Stimulated activated CD8-positive, alpha-beta memory T cell treated with anti-CD3 and anti-CD28 coated beads, Interleukin-4, amount 100 ng/mL, for 4 hours (primary cell): ENCODE measurements at places on chromosomes 5 and 9.

DNA sequence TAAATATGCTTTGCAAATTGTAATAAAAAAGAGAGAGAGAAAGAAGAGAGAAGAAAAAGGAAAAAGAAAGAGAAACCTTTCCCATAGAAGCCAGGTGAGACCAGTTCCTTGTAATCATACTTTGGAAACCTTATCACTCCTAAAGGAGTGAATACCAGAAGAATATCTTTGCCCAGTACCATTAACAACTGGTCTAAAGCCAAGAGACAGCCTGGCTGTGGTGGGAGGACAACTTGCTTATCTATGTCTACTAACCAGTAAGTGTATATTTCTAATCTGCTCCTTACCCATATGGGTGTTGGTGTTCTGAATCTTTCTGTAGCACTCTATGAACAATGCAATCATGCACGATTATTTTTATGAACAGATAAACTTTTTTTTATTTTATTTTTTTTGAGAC is 10.5 kb upstream of the TXN start:
- no peak for DNase-seq

DNA sequence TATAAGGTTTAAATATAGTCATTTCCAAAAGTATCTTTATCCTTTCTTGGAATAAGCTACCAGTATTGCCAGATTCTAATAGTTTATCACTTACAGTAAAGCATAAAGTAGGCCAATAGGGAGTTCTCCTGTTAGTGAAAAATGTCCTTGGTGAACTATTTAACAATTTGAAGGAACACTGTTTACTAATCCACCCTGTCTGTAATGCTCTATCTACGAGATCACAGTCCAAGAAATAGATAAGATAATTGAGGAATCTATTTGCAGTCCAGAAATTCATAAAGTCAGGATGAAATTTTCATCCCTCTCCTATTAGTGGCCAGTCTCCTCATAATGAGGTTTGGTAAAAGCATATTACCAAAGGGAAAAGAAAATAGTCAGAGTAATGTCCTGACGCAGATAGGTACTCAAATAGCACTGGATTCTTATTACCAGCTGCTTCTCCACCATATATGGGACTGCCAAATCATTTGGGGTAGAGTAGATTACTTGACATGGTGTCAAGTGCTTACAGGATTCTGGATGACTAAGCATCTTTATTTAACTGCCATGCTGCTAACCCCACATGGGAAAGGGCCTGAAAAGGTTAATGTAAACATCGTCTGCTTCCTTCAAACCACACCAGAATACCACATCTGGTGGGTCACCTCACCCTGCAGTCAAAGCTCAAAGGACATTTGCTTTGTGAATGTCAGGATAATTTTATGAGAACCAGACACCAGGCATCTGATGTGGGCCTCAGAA is 808.1 kb downstream of the EFNA5 start:
- no peak for DNase-seq

DNA sequence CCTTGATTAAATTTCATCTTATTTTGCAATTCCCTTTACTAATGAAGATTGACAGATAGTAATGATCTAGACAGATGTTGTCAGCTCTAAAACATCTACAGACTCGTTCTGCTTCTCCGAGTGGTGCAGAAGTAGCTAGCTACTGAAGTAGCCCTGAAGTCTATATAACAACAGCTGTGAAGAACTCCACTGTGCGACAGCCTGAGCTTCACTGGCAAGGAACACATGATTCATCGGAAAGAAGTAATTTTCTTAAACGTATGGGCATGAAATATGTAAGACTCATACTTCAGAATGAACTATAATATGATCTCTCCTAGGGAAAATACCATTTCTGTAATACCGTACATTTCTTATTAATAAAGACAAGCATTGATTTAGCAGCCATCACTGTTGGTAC is 96.2 kb downstream of the TRPM3 start:
- DNase-seq: no peak

- no peak for DNase-seq
Measured at GRCh38 chr9:113572076-113572861, 108.7 kb downstream of the RGS3 start.

DNA sequence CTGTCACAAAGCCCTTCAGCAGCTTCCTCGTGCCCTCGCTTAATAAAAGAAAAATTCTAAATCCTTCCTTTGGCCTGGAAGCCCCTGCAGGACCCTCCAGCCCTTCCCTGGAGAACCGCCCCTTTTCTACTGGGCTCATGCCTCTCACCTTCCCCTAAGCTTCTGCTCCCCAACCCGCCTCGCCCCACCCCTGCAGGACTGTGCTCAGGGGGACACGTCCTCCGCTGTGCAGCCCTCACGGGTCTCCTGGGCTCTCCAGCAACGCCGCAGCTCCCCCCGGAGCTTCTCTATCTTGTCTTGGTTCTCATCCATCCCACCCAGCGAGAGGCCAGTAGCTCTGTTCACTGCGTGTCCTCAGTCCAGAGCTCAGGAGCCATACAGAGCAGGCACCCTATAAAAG is 65.6 kb upstream of the SARDH start:
- DNase-seq: no peak

GRCh38 chr5:56494300-56494731 is 261.2 kb upstream of the ANKRD55 start:
- DNase-seq: no peak

DNA sequence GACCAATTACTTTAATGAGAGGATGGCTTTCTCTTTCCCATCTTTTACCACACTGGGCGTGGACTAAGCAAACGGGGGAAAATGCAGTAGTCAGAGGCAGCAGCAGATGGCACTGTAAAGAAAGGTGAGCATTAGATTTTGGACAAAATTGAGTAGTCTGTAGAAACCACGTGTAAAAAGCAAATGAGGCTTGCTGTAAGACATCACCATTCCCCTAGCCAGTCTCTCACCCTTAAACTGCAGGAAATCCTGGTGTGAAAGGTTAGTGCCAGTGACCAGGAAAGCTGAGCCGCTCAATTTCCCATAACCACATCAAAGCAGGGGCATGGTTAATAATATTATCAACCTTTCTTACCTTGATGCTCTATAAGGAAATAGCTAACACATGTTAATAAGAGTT is 31.8 kb downstream of the SPATA31C2 start:
- no peak for DNase-seq

DNA sequence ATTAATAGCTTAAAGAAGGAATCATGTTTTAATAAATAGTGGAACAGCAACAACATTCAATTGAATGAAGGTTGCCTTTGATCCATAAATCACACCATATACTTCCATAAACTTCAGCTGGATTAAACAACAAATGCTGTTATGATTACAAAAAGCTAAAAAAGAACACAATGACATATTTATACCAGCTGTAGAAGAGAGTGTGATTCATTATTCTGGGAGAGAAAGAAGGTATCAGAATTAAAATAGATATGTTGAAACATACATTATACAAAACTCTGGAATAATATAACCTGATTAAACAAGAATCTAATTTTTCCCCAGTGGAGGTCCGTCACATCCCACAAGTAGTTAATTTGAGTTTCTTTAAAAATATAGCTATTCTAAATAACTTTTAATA is 7.5 kb upstream of the RECK start:
- no peak for DNase-seq

DNA sequence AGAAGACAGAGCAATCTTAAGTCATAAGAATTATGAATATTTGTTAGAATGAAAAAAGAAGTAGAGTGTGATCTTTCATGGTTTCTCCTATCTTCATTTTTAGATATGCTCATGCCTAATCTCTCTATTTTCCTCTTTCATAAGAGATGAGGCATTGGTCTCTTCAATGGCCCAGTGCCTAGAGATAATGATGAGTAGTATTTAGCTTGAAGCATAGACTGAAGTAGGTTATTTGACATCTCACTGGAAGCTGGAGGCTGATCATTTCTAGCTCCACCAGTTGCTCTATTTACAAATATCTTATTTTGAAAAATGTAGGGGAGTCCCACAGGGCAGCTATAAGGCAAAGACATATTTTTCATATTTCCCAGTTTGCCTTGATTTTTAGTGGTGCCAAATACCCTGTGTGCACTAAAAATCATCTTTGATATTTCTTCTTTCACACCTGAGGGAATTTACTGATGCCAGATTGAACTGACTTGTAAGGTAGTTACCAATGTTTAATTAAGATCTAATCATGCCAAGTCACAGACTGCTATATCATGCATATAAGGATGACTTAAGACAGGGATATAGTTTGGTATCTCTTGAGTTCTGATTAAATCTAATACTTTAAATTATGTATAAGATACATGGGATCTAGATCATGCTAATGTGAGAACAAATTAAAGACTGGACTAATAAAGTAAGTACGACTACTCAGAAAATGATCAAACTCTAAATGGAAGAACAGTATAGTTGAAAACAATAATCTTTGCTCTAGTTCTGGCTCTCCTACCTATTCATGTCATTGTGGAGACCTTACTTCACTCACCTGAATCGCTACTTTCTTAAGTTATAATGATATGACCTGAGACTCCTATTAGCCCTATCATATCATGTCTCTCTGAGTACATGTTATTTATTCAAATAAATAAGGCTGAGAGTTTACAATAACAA is 108.2 kb upstream of the IFNE start:
- DNase-seq: no peak

- no peak for DNase-seq
Measured at GRCh38 chr5:20636686-20637085, 648.7 kb upstream of the CDH18 start.

- DNase-seq: no peak
Measured at GRCh38 chr5:172336264-172336663, 52.7 kb upstream of the UBTD2 start.

GRCh38 chr5:179194941-179195381 is 134.8 kb downstream of the ZNF354C start:
- no peak for DNase-seq

DNA sequence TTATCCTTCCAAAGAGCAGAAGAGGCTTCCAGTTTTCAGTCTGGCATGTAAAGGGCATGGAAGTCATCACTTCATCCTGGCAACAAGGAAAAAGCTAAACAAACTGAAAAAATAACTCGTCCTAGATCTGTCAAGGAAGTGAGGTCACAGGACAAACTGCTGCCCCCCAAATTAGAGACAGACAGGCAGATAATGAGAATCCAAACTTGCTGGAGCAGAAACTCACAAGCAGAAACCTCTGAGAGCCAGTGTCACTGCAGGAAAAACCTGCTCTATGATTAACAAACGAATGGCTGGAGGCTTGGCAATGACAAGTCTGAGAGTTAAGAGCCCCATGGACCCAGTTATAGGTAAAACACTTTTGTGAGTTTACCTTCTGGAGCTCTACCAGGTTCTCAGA is 18.9 kb upstream of the MLANA start:
- no peak for DNase-seq

DNA sequence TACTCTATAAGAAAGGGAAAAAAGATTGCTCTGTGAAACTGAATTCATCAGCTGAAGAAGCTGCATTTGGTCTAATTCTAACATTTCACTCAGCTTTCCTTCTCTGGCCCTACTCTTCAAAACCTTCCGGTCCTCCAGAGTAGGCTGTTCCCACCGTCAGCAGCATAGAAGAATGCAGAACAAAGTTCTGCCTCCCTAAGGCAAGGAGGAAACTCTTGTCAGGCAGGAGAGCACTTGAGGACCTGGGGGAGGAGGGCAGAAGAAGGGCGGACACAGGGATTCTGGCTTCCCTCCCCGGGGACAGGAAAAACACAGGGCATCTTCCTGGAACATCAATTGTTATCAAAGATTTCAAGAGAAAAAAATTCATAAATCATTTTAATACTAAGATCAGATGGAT is 69.2 kb upstream of the SHB start:
- no peak for DNase-seq

- no peak for DNase-seq
Measured at GRCh38 chr5:78533356-78533755, 115.2 kb downstream of the LHFPL2 start.

DNA sequence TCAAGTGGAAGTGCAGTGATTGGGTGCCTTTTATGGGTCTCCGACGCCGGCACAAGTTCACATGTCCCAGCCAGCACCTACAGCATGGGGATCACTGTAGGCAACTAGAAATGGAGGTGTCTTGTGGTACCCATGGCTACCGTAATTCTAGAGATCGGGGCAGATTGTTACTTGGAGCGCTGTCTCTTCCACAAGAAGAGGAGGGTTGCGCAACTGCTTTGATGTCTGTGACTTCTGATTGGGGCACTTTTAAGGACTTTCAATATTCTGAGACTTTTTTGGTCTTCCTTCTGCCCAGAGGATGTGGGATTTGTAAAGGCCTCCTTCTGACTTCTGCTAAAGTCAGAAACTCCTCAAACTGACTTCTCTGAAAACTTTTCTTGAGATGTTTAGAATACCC is 41.9 kb downstream of the GLRX start:
- DNase-seq: no peak

- DNase-seq: no peak
Measured at GRCh38 chr5:91382530-91383026, 539 bp downstream of the ARRDC3 start.

- no peak for DNase-seq
Measured at GRCh38 chr9:18421391-18421790, 52.6 kb upstream of the ADAMTSL1 start.

DNA sequence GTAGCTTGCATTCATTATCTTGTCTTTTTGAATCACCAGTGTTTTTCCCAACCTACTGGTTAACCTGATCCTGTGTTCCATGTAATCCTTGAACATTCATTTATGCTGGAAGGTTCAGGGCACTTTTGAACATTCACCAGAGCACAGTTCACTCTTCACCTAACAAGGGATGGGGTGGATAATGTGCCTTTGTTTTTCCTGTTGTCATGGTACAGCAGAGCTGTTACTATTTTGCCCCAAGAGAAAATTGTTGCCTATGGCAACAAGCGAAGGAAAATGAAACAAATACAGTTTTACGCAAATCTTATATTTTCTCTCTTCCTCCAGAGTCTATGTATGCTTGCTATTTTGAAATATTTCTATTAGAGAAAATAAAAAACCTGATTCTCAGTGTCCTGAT is 60.3 kb upstream of the RIOK2 start:
- no peak for DNase-seq

- no peak for DNase-seq
Measured at GRCh38 chr9:88380118-88380517, 8.1 kb upstream of the SPIN1 start.

DNA sequence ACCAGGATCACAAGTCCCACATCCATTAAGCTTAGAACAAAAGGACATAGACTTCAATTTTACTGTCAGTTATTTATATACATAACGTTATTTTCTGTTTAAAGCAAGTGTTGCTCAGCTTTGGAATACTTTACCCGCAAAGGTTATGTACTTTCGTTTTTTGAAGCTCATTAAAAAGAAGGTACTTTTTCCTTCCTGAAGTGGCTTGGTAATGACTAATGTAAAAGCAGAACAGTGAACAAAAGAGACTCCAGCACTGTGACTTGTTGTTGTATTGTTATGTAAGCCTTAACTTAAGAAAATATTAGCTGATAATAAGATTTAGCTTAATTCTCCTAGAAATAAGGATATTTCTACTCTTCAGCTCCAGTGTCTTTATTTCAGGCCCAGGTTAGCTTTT is 97.3 kb upstream of the SLCO6A1 start:
- no peak for DNase-seq

GRCh38 chr5:18967637-18968036 is 1020.4 kb downstream of the CDH18 start:
- no peak for DNase-seq

GRCh38 chr5:162637481-162637880 is 569.9 kb downstream of the GABRG2 start:
- no peak for DNase-seq

- no peak for DNase-seq
Measured at GRCh38 chr5:777756-778161, 6.8 kb downstream of the ZDHHC11B start.
